ENCODE measurements at places on chromosomes 16 and 17.

DNA sequence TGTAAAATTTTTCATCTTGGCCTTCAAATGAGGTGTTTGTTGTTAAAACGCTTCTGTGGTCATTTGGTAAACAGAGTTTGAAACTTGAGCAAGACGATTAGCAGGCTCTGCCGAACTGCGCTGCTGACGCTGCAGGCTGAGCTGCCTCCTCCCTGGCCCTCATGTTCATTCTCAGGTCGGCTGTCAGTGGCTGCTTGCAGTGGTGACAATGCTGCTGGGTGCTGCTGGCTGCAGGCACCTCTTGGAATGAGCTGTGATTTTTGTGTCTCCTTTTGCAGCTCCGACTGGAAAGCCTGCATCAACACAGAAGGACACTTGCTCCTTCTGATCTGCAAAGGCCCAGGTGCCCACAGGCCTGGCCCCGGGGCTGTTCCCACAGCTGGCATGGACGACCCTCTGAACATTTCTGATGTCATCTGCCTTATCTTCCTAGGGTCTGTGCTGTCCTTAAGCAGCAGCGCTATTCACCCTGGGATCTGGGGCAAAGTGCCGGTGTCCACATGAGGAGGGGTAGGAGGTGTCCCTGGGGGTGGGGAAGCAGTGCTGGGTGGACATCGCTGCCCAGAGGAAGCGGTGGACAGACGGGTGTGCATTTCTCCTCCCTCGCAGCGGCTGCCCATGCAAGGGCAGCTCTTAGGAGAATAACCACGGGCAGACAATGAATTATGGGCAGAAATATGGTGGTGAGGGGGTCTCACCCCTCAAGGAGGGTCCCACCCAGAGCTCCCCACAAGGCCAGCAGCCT is 23.1 kb upstream of the OSGIN1 start:
- DNase-seq: no peak

GRCh38 chr16:75085556-75085955 is 31.0 kb downstream of the LDHD start:
- no peak for DNase-seq

GRCh38 chr17:74677558-74678466 is 34.9 kb downstream of the CD300LF start:
- peak; percentile 81 for DNase-seq

DNA sequence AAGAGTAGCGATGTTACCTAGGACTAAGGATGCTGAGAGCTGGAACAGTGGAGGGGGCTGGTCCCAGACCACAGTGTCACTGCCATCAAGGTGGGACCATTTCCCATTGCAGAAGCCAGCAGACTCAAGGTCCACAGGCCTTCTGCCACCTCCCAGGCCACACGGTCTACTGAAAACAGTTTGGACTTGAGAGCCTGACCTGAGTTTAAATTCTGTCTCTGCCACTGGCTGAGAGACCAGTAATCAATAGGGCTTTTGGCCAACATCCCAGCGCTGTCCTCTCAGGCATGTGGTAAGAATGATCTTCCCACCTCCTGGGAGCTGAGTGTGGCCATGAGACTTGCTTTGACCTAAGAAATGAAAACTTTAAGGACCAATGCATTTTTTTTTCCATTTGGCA is 331.4 kb upstream of the CDH5 start:
- no peak for DNase-seq

GRCh38 chr17:78142119-78142861 is 3.9 kb upstream of the C17orf99 start:
- DNase-seq: peak; percentile 78

DNA sequence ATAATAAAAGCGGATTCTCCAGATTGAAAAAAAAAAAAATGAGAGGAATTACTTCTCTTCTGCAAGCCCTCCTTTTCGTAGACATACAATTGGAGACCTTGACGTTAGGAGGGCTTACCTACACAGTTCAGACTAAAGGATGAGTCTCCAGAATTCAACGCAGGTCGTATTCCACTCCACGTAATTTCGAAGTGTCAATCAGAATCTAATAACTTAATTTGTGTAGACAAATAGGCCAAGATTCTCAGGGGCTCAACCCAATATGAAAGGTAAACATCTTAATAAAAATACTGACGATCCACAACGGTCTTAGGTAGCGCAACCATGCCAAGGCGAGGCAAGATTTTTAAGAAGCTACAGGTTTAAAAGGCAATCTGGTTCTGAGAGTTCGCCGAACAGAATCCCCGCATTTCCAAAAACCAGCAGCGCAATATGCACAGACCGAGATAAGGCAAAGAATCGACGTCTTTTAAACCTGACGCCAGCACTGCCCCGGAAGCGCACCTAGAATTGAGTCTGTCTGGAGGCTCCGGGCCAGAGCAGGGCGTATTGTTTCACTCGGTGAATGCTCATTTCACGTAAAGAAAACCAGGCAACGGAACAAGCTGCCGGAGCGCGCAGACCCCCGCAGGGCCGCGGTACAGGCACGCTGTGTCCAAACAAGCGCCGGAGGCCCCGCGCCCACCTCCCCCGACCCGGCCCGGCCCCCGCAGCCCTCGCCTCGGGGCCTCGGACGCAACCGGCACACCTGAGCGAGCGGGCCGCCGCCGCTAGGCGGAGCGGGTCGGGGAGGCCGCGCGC is 623 bp downstream of the MBTPS1 start:
- DNase-seq: no peak

GRCh38 chr16:6032438-6032837 is 934.8 kb upstream of the EEF2KMT start:
- no peak for DNase-seq

Data from MG63 (cell line).